ENCODE measurements at places on chromosomes 12 and 14.

DNA sequence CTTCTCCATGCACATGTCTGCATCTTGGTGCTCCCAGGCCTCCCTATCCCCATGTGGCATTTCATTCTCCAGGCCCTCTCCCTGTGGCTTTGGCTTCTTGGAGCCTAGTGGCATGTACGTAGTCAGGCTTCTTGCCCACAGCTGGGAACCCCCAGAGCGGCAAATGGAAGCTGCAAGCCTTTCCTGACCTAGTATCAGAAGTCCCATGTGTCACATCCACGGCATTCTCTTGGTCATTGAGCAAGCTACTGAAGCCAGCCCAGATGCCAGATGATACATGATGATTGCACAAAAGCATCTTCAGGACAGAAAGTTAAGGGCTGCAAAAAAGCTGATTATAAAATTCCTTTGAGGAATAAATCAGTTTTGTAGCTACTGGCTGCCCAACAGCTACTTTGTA, 154.9 kb downstream of the PELI2 start:
- no peak for DNase-seq

DNA sequence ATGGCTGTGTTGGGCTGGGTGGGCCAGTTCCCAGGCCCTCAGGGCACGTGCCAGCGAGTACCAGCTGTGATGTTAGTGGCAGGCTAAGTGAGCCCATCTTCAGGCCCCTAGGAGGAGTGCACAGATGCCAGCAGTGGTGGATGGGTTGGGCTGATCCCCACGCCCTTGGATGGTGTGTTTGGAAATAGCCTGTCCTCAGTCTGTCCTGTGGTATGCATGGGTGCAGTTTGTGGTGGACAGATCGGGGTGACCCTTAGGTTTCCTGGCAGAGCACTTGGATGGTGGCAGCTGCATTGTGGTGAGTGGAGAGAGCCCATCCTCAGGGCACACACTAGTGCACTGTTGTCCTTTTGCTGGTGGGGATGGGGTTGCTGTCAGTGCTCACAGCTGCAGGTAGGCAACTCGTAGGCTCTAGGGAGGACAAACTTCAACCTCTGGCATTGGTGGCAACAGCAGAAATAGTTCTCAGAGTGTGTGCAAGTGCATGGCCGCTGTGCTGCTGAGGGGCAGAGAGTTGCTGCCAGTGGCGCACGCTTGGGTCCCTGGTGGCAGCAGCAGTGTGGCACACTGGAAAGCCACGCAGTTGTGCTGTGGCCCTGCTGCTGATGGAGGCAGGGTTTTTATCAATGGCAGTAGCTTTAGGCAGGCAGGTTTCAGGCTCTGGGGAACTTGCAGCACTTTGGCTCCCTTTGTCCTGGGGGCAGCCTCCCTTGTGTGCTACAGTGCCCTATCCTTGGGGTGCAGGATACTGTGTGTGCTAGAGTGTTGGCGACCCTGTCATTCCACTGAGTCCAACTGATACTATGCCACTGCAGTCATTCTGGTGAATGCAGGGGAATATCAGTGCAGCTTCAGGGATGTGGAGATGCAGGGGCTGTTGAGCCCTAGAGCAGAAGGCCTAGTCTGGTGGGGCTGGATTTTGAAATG, 65.5 kb downstream of the FBXO33 start:
- DNase-seq: no peak

GRCh38 chr12:67981287-67982162, 7.7 kb upstream of the IFNG-AS1 start:
- DNase-seq: peak; percentile 58

DNA sequence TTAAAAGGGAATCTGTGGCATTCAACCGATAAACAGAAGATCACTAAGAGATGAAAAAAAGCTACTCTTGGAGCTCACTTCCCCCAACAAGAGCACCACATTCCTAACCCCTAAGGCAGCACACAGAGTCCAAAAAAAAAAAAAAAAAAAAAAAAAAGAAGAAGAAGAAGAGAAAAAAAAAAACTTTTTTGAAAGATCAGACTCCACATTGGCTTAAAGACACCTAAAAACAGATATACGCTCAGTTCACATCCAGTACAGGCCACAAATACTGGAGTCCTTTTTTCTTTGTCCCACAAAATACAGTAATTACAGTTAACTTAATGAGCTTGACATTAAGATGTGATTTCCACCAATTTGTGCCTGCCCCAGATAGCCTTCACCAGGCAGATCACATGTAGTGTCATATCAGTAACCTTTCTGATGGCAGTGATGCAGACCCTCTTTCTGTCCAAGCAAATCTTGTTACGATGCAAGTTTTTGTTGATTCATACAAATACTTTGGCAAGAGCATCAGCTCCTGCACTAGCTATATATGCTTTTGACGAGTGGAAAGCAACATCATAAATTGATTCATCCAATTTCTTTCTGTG, 20.7 kb downstream of the COCH start:
- no peak for DNase-seq

DNA sequence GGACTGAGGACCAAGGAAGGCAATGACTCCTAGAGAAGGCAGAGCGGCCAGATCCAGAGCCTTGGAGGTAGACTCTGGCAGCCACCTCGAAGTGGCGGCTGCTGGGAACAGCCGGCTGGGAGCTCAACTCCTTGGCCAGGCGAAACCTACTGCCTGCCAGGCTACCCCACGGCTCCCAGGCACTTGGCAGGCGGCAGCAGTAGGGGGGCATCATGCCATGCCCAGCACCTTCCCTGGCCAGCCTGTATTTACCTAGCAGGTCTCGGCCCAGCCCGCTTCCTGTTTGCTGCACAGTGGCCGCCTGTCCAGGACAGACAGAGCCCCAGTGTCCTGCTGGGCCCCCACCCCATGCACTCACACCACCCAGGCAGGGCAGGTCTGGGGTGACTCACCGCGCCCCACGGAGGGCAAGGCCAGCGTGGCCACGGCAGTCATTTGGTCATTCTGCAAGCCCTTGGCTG, 10.2 kb downstream of the TRPV4 start:
- DNase-seq: peak; percentile 47
